ENCODE measurements at places on chromosomes 3 and 15.
A peak's percentile ranks its signal among the peaks of the same experiment; 100 is the strongest.

- DNase-seq, result no peak
These were observed 248.2 kb downstream of the TBC1D5 start for GRCh38 chr3:17494117-17494809.

DNA sequence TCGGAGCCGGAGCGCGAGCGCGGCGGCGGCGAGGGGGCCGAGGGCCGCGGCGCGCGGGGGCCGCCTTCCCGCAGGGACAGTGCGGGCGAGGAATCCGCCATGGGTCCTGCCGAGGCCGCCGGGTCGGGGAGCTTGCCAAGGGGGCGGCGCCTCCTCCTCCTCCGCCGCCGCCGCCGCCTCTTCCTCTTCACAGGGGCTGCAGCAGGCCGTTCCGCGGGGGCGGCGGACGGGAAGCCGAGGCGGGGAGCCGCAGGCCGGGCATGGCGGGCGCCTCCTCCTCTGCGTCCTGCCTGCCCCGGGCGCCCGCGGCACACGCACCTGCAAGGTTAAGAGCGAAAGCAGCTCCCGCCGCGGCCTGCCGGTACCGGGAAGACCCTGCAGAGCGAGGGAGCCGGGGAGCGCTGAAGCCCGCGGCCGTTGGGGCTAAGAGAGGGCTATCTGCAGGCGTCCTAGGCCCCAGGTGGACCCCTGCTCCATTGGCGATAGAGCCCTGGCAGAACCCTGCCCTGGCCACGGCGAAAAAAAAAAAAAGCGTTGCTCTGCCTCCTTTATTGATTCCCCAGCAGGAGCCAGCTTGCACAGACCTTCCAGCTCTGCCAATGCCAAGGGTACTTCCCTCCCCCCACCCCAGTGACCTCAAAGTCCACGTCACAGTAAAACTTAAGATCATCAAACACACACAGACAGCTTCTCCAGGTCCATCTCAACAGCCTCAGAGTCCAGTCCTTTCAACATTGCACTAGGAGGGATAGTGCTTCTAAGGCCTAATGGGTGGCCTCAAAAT lies at the start of gene LYSMD2:
Gene LYSMD2 (minus strand): TSS at position 134 of the 784 bp plus-strand sequence. CDS start 33 bp downstream, at position 101.
- peak; percentile 91 for DNase-seq

DNA sequence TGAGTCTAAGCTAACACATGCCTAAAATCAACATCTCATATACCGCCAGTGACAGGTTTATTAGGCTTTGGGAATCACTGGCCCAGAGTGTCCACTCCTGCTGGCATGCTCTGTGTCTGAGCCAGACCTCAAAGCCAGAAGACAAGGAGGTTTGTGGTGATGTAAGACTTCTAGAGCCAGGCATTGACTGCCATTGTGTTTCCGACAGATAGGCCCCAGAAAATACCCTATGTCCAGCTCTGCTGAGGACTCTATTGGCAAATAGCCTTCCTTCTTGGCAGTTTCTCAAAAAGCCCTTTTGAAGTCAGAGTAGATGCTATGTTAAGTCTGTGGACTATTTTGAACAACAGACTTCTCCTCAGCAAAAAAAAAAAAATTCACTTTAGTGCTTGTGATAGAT lies 181.9 kb upstream of the UBE2E1 start:
- no peak for DNase-seq

- no peak for DNase-seq
These were observed 162.3 kb upstream of the NR2E3 start for GRCh38 chr15:71648095-71648494.

GRCh38 chr3:140292684-140293083 lies 357.7 kb downstream of the CLSTN2 start:
- DNase-seq, result no peak

- DNase-seq, result no peak
These were observed 617.6 kb upstream of the UBE2E2 start for GRCh38 chr3:22585504-22585903.

Measured in activated CD4-positive, alpha-beta T cell treated with anti-CD3 and anti-CD28 coated beads, Interleukin-2, amount 10 ng/mL, durations not matched to agents 24 days and 14 days (primary cell).